ENCODE measurements at places on chromosomes 16 and 17.

DNA sequence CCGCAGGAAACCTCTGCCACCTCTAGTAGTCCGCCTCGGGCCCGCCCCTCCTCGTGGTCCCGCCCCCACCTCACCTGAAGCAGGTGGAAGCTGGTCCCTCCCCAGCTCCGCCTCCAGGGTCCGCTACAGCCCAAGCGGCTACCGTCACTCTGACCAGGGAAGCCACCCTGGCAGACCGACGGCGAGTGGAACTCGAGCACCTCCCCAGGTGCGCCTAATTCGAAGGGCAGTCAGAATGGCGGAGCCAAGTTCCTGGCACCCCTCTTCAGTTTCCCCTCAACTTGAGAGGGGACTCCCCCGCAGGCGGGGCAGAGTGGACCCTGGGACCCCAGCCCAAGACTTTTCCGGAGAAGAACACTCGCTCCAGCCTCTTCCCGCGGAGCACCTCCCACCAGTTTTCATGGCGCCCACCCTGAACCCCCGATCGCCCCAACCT lies 507 bp downstream of the FHOD1 start:
- peak; percentile 72 for DNase-seq

DNA sequence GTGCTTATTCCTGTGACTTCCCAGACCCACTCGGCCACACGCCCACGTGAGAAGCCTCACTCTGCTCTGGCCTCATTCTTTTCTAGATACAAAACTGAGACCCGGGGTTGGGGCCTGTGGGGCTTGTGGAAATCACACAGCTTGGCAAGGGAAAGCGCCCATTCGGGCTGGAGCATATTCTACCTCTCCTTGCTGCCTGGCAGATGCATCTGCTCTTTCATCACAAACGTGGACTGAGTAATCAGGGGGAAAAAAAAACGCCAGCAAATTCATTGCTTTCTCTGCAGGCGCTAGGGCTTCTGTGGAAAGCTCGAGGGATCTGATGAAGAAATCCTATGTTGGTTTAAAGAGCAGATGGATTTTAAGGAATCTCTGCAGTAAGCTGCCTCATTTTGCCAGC lies 44.4 kb downstream of the DNAH9 start:
- no peak for DNase-seq

GRCh38 chr16:67339453-67339852 lies 12.8 kb downstream of the LRRC36 start:
- no peak for DNase-seq

- no peak for DNase-seq
Measured at GRCh38 chr17:32631341-32632096, 144.7 kb downstream of the CDK5R1 start.

DNA sequence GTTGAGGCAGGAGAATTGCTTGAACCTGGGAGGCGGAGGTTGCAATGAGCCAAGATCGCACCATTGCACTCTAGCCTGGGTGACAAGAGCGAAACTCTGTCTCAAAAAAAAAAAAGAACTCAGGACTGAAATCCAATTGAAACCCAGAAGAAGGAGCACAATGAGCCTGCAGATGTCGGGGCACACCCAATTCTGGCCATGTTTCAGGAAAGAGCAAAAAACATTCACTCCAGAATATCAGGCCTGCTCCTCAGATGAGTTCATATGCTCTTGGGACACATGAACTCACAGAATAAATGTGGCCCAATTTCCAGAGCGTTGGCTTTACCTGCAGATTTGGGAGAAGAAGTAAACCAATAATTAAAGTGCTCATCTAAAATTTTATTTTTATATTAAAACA lies 3.0 kb upstream of the CMTM2 start:
- no peak for DNase-seq

DNA sequence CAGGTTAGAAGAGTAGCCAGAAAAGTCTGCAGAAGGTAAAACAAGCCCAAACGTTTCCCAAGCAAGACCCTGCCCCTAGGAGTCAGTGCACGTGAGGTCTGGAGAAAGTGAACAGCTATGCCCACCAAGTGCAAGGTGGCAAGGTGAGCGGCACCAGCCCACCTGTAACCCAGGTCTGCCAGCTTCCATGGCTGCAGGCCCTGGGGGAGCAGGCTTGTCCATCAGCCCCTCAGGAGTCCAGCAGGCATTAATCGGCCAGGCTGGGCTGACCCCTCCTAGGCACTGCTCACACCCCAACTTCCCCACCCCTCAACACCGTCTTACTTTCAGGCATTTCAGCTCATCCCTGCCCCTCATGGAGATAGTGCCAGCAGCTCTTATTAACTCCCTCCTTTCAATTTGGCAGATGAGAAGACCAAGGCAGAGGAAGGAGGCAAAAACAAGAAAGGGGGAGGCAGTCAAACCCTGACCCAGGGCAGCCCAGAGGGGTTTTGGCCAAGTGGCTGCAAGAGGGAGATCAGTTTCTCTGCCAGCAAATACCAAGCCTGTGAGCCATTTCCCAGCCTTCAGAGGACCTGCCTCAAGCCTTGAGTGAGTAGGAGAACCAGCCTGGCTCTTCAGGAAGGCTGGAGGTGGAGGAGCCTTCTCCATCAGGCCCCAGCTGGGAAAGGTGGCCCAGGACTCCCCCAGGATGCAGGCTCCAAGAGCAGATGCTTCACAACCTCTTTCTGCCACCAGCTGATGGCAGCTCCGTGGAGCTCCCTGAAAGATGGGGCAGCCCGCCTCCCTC lies 14.7 kb downstream of the BEAN1 start:
- DNase-seq: no peak

DNA sequence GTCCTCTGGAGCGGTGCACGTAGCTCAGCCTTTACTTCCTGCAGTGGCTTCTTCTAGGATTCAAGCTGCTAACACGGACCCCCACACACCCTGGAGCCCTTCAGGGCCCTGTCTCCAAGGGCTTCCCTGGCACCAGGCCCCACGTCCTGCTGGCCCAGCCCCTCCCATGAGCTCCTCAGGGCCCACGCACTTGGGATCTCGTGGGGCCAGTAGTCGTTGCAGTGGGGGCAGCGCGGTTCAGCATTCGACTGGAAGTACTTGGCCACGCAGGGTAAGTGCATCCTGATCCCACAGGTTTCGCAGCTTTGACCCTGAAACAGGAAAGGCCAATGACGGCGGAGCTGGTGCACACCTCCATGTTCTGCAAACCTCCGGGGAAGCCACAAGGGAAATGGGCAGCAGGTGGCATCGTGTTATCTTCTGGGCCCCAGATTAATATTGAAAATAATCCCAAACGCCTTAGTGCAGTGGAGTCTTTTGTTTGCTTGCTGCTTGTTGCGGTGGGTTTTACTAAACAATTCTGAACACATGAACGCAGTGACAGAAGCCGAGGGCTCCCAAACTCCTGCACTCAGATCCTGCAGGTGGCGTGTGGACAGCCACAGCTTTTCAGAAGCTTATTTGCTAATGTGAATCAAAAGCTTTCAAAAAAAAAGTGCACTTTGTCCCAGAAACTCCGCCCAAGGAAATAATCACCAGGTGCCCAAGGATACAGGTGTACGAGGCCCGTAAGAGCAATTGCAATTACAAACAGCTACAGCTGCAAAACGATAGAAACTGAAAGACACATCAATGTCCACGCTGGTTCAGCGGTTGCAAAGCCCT lies 22.4 kb downstream of the KDM8 start:
- DNase-seq: no peak

- DNase-seq: no peak
Measured at GRCh38 chr17:28524476-28525424, 18.6 kb downstream of the FOXN1 start.

- no peak for DNase-seq
Measured at GRCh38 chr17:78962345-78962983, 17.3 kb downstream of the LGALS3BP start.

GRCh38 chr16:84973236-84973635 lies 38.1 kb downstream of the ZDHHC7 start:
- no peak for DNase-seq

DNA sequence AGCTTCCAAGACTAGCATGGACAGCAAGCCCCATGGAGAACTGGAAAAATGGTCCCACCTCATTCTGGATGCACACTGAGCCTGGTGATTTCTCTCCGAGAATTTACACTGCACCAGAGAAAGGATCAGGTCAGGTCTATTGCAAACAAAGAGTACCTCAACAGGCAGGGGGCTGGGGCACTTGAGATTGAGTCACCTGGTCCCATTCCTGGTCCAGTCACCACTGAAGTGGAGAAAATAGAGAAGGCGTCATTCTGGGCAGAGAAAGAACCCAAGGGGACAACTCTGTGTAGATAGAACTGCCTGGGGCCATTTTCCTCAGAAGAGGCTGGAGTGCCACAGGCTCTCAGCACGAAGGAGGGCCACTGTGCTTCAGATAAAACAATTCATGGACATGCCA lies 38.4 kb downstream of the CENPV start:
- DNase-seq: no peak

DNA sequence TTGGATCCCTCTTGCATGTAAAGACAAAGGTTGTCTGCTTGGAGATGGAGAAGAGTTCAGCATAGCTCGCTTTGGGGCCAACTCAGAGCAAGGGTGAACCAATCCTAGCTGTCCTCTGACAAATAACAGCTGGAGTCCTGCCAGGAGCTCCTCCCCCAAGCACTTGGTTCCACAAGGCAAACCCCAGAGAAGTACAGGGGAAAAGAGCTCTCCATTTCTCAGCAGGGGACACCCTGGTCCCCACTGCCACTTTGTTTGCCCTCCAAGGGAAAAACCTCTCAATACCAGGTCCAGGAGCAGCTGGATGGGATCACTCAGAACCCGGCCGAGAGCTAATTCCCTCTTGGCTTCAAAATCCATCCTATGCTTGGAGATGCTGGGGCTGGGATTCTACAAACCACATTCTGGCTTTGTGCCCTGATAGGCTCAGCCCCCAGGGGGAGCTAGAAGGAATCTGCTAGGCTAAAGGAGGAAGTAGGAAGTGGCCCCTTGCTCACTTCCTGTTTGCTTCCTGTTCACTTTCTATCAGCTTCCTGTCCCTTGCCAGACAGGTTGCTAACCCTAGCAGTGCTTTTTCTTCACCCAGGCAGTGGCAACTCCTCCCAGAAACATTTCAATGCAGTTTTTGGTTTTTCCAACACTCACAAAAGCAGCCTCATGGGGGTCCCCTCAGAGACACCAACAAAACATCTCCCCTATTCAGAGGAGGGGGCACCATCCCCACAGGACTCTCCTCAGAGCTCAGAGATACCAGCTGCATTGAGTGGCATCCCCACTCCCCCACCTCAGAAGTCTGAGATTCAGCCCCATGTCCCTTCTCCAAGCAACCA lies 30.7 kb downstream of the CDRT4 start:
- peak; percentile 64 for DNase-seq

DNA sequence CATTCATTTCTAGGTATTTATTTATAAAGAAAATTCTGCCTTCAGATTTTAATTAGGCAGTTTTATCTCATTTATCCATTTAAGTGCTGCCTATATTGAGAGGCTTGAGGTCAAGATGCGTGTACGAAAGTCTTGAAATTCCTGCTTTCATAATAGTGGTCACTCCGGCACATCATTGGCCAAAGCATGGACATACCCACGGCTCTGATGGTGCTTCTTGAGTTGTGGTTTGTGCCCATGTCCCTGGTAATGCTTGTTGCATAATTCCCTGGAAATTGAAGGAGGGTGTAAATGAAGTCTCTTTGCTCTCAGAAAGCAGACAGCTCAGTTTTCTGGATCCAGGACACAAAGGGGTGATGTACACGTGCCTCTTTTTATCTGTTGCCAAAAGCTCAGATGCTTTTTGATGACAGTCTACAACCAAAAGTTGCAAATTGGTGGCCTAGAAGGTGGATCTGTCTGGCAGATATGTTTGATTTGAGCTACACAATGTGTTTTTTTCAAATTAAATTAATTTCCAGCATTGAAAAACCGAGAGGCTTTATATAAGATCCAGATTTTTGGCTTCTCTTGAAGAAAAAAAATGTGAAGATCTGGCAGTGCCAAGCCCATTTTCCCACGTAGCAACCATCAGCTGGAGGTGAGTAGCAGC lies 94.4 kb downstream of the SHISA9 start:
- DNase-seq: no peak

GRCh38 chr16:5386989-5387388 lies 289.4 kb upstream of the EEF2KMT start:
- DNase-seq: no peak

GRCh38 chr16:79632289-79632688 lies 31.8 kb upstream of the MAF start:
- peak; percentile 28 for DNase-seq

DNA sequence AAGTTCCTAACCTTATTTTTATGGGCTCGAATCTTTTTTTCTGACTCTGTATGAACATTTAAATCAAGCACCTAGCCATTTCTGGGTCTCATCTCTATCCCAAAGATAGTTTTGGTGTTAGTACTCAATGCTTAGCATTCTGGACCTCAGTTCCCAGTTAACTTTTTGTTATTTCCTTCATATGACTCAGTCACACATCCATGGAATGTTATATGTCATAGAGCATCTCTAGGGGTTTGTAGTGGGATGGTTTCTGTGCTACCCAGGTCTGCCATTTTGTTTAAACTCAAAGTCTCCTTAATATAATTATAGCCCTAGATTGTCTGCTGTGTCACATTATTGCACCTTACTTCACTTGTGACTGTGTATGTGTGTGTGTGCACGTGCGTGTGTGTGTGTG lies 90.1 kb downstream of the EFCAB13 start:
- DNase-seq: no peak

- no peak for DNase-seq
Measured at GRCh38 chr16:3514621-3515020, 13.8 kb downstream of the CLUAP1 start.

GRCh38 chr17:29138184-29138955 lies 41.8 kb downstream of the MYO18A start:
- peak; percentile 72 for DNase-seq

DNA sequence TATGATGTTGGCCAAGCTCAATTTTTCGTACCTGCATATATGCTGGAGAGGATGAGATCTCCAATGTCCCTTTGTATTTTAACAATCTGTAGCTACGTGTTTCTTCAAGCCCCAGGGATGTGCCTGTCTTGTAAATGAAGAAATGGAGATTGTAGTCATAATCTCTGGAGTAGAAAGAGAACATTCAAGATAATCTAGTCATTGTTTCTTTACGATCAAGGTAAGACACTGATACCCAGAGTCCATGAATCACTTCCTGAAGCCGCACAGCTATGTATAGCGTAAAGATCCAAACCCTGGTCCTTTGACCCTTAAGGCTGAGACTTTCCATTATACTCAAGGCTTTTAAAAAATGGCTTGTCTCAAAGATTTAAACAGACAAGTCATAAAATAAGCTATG lies 205.5 kb downstream of the HS3ST3B1 start:
- no peak for DNase-seq

DNA sequence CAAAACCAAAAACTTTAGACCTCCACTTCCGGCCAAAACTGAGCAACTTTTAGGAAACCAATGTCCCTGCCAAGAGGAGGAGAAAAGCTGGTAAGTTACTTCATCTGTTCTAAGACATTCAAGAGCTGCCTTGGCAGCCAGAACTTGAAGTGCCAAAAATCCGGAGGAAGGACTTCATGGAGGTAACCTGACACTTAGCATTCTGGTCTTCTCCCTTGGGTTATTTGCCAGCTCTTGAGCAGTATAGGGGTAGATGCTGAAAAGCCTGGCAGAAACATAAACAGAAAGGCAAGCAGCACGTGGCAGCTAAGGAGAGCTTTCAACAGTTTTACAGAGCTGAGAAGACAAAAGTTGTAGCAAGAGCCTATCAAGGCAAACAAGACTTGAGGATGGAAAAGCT lies 53.2 kb downstream of the CDYL2 start:
- DNase-seq: no peak

- DNase-seq: peak; percentile 56
Measured at GRCh38 chr16:8675183-8676159, 1.1 kb downstream of the ABAT start.
